ENCODE measurements at places on chromosomes 12 and 14.

- no peak for DNase-seq
Measured at GRCh38 chr14:105902131-105902898, 375.9 kb downstream of the TMEM121 start.

GRCh38 chr14:57390806-57391516 is 575 bp downstream of the NAA30 start:
- DNase-seq: peak; percentile 8

DNA sequence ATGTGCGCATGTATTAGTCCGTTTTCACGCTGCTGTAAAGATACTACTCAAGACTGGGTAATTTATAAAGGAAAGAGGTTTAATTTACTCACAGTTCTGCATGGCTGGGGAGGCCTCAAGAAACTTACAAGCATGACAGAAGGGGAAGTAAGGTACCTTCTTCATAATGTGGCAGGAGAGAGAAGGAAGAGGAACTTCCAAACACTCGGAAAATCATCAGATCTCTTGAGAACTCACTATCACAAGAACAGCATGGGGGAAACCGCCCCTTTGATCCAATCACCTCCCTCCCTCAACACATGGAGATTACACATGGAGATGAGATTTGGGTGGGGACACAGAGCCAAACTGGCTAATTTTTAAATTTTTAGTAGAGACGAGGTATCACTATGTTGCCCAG is 41.8 kb upstream of the SNX6 start:
- no peak for DNase-seq

GRCh38 chr14:89720076-89720687 is 234.3 kb downstream of the EFCAB11 start:
- DNase-seq: no peak

DNA sequence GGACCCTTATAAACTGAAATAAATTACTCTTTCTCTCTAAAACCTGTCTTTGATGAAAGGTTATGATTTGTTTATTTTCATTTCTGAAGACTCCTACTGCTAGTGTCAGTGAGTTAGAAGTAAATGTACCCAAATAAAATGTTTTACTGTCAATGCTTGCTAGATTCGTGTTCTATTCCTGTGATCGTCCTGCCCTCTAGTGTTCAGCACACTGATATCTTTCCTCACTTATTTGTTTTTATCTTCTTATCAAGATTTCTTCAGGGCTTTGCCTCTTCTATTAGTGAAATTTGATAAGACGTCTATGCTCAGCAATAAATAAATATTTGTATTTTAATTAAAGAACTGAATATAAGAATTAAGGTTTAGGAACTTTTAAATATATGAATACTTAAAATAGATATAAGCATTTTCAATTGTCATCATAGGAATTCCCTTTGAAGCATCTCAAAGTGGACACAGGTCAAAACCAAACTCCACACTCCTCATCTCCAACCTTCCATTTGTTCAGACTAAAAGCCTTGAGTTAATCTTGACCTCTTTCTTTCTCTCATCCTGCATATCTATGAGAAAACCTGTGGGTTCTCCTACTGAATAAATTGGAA is 75.8 kb downstream of the C12orf50 start:
- no peak for DNase-seq

GRCh38 chr12:47774663-47775062 is 1.6 kb downstream of the SLC48A1 start:
- DNase-seq: no peak

- no peak for DNase-seq
Measured at GRCh38 chr14:20427231-20428009, 8.5 kb downstream of the KLHL33 start.

DNA sequence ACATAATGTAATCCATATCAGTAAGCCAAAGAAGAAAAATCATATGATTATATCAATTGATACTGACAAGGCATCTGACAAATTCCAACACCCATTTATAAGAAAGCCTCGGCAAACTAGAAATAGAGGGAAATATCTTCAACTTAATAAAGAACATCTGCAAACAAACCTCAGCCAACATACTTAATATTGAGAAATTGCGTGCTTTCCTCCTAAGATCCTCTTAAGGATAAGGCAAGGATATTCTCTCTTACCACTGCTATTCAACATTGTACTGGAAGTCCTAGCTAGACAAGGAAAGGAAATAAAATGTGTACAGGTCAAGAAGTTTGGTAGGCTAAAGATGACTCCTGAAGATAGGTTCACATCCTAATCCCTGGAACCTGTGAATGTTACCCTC is 115.9 kb downstream of the DERA start:
- no peak for DNase-seq

DNA sequence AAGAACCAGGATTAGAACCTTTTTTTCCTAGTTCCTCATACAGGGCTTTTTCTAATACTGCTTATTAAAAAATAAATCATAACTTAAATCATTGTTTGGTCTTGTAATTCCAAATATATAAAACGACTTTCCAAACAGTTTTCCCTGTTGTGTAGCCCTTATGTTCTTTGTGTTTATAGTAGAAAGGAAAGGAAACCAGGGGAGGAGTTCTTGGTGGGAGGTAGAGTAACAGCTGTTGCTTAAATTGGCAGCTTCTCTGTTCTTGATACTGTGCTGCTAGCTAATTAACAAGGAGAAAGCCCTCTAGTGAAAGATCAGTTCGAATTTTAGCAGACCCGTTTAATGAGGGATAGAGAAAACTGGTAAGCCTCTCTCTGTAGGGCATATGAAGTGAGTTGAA is 15.0 kb downstream of the SRP54 start:
- DNase-seq: no peak

DNA sequence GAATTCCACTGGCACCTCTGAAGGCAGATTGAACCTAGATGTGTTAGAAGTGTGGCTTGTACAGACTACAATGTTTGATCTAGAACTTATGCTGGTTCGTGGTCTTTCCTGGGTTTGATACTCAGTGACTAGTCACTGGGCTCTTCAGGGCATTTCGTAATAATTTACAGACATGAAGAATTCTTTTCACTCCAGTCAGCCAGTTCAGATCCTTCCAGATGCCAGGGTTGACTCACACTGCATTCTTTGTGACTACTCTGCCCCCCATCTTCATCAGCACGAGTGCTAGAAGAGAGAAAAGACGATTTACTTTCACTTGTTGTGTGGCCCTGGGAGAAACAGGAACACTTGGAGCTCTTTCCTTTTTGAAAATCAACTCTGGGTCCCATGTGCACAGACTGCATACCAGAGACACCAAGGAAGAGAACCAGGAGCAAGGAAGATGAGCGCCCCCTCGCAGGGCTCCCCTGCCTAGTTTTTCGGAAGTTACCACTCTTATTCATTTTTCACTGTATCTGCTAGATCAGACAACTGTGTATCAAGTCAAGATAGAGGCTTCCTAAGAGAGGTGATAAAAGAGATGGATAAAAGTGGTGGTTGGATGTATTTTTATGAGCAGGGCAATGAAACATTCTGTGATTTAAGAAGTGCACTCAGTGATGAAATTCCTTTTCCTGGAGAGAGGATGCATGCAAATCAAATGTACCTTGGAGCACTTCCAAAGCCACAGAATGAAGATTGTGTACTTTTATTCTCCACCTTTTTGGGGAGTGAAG is 33.5 kb upstream of the EVL start:
- no peak for DNase-seq

GRCh38 chr14:79809849-79810612 is 401.3 kb downstream of the DIO2 start:
- DNase-seq: no peak

- no peak for DNase-seq
Measured at GRCh38 chr14:77208291-77208978, 26.8 kb downstream of the TMEM63C start.

- DNase-seq: no peak
Measured at GRCh38 chr12:124148481-124149273, 146.2 kb upstream of the RFLNA start.

GRCh38 chr12:22047494-22047893 is 1.5 kb downstream of the CMAS start:
- no peak for DNase-seq

Data from stimulated activated CD4-positive, alpha-beta T cell treated with anti-CD3 and anti-CD28 coated beads, Interleukin-12 subunit alpha, Interleukin-12 subunit beta, amount 100 ng/mL, for 24 hours (primary cell).